Inflammatory macrophage treated with lipopolysaccharide for 4 hours (primary cell): ENCODE measurements at places on chromosomes 16 and 17.

GRCh38 chr16:28904828-28905227 is 20.2 kb downstream of the RABEP2 start:
- DNase-seq, result no peak

GRCh38 chr17:18933102-18934058 is 18.6 kb upstream of the SLC5A10 start:
- peak; percentile 69 for DNase-seq

DNA sequence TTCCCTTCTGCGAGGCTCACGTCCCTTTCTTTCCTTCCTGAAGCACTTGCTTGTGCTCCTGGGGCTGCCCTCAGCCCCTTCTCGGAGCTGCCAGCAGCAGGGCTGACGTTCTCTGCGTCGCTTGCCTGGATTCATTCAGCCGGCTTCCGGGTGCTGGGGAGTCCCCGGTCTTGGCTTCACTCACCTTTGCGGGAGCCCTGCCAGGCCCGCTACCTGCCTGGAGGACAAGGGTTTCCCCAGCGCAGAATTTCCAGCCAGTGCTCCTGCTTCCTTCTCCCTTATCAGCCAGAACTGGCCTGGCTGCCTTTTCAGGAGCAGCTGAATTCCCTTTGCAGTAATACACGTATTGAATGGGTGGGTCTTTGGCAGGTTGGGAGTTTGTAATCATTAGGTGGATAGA is 22.1 kb upstream of the IL17C start:
- no peak for DNase-seq

GRCh38 chr17:4609761-4610160 is 25.4 kb downstream of the SMTNL2 start:
- DNase-seq, result no peak

GRCh38 chr16:71311553-71312158 is 22.5 kb upstream of the CMTR2 start:
- peak; percentile 12 for DNase-seq

DNA sequence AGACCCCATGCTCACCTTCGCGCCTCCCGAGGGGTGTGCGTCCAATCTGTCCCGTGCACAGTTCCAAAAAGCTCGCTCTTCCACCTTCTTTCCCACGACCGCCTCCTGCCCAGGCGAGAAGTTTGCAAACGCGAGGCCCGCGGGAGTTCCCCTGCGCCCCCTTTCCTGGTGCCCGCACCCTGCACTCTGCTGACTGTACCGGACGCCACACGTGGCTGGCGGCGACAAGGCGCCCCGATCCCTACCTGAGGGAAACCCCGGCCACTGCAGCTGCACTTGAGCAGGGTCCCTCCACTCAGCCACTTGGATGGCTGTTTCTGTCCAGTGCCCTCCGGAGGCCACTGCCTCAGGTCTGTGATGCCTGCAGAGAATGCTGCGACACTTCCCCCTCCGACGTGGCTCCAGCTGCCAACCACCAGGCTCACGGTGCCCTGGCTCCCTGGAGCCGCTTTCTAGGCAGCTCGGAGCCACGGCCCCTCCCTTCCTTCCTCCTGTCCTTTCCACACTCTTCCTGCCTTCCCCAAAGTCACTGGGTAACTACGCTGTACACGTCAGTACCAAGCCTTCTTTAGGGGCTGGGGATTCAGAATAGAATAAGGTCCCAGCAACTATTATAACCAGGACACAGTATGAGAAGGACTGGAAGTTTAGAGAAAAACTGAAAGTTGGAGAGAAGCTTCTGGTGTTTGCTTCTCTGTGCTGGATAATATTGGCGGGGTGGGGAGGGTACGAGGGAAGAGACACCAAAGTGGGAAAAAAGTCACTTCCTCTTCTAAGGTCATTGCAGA is at the start of gene MLKL:
Gene MLKL, minus strand, starts transcription at position 425 of the 788 bp plus-strand sequence. CDS start 5,105 bp downstream, outside the sequence.
- peak; percentile 79 for DNase-seq

- DNase-seq, result no peak
Observed at GRCh38 chr17:18267366-18267765, 6.9 kb downstream of the MIEF2 start.

GRCh38 chr17:4513113-4514032 is 14.7 kb downstream of the SPNS2 start:
- no peak for DNase-seq

DNA sequence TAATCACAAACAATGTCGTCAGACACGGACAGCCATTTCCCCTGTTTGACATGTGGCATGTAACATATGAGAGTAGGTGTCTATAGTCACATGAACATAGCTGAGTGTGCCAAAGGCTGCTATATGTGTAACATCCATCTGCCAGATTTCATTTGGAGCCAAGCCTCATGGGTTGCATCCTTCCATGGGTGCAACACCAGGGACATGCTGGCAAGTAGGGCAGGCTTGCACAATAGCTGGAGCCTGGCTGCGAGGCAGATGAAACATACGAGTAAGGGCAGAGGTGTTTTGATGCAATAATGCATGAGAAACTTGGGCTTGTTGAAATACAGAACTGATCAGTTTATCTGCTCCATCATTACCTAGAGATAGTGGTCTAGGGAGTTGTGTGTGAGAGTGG is 9.0 kb upstream of the ZNF689 start:
- peak; percentile 25 for DNase-seq

DNA sequence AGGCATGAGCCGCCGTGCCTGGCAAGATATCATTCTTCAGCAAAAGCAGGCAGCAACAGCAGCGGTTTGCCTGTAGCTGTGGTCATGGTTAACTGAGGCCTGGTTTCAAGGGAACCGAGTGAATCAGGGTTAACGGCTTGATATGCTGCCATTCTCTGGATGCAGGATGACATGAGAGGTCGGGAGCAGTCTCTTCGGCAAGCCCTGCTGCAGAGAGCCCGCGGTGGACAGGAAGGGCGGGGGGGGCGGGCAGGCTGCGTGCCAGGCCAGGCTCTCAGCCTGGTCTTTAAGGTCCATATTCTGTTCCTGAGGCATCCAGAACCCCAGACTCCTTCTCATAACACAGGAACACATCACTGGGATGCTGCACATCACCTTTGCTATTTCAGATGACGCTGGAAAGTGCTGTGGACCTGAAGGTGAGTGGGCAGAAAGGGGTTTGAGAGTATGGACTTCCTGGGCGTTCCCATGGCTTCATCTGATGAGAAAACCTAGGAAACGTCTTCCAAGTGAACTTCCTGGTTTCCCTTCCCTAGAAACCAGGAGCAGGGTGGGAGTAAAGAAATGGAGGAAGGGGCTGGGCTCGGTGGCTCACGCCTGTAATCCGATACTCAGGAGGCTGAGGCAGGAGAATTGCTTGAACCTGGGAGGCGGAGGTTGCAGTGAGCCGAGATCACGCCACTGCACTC is 165.6 kb upstream of the RPH3AL start:
- no peak for DNase-seq

DNA sequence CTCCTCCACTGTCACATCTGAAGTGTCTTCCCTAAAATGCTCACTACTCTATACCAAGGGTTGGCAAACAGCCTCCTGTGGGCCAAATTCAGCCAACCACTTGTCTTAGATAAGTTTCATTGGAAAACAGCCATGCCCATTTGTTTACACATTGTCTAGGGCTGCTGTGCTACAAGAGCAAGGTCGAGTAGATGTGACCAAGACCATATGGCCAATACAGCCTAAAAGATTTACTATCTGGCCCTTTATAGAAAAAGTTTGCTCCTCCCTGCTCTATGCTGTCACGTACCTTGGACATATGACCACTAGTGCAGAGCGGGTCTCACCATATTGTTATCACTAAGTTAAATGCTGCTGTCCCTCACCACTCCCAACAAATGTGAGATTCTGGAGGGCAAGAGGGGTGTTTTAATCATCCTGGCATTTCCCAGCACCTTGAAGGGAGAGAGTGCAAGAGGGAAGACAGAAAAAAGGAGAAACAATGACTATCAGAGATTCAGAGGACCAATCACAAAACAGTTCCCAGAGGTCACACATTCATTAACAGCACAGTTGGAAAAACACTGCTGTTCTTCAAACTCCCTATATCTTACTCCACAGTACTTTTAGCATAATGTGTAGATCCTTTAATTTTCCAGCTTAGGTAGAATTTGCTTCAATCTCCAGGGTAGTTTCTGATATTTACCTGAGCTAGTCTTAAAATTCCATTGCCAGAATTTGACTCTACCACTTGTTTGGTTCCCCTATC is 13.2 kb downstream of the LSM12 start:
- DNase-seq, result no peak

DNA sequence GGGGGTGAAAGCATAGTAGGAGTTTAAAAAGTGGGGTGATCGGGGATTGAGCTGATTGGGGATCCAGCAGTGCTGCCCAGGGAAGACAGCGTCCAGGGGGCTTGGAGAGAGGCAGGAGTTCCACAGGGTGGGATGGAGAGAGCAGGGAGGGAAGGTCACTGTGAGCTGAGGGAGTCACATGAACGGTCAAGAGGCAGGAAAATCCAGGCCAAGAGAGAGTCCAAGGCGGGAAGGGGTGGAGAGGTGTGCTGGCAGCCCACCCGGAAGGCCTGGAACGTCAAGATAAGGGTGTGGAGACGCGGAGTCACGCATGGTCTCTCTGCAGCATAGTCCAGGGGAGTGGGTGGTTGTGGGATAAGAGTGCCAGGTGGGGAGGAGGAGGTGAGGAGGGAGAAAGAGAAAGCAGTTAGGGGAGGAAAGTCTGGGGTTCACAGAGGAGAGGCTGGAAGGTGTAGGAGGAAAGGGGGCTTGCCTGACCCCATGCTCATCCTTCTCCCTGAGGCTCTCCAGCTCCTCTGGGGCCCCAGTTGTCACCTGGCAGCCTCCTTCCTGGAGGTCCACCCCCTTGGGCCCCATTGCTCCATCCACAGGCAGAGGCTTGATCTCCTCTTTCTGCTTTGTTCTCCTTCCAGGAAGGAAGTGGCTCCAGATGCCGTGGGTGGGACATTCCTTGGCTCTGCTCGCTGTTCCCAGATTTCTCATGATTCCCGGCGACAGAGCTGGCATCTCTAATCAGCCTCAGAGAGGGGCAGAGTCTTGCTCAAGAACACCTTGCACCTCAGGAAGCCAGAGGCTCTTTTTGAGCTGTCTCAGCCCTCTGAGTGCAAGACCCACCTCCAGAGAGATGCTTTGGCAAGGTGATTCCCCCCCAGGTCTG is 28.7 kb downstream of the CCR7 start:
- no peak for DNase-seq

DNA sequence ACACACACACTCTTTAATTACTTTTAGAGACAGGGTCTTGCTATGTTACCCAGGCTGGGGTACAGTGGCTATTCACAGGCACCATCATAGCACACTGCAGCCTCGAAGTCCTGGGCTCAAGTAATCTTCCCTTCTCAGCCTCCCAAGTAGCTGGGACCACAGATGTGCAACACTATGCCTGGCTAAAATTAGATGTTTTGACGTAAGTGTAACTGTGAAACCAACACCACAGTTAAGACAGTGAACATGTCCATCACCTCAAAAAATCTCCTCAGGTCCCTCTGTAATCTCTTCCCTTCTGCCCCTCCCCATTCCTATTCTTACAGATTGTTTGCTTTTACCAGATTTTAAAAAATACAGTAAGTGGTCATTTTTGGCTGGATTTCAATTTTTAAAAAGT is 66.7 kb downstream of the RPGRIP1L start:
- no peak for DNase-seq

GRCh38 chr16:314795-315299 is 31.9 kb downstream of the PDIA2 start:
- no peak for DNase-seq

DNA sequence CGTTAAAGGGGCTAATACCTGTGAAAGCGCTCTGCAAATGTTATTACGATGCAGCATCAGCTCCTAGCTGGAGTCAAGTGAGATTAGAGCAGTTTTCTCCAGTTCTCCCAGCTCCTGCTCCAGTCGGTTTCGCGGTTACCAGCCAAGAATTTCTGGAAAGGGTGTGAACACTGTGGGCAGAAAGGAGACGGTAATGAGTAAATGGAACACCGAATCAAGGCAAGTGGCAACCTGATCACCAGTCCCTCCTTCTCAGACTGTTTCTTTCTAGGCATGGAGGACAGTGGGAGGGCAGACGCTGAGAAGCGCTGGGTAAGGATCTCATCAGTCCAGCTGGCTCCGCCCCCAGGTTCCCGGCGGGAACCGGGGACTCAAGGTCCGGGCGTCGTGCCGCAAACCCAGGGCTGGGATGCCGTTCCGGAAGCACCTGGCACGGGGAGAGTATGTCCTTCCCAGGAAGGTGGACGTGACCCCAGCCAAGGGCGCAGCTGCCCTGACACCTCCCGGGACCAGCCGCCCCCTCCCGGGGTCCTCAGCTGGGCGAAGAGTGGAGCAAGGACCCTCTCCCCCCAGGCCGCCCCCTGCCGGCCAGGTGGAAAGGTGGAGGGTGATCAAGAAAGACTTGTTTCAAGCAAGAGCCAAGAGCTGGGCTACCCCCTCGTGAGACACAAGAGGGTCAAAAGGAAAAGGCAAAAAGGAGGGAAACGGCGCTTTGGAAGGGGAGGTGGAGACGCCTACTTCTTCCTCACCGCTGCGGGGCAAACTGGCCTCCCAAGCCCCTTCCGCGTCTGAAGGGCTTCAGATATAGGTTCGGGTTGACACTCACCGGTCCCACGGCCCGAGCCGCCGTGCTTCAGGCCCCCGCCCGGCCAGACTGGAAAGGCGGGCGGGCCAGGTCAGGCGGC is 481 bp downstream of the MYO19 start:
- peak; percentile 36 for DNase-seq

- no peak for DNase-seq
Observed at GRCh38 chr17:81379523-81379942, 15.7 kb upstream of the BAHCC1 start.

DNA sequence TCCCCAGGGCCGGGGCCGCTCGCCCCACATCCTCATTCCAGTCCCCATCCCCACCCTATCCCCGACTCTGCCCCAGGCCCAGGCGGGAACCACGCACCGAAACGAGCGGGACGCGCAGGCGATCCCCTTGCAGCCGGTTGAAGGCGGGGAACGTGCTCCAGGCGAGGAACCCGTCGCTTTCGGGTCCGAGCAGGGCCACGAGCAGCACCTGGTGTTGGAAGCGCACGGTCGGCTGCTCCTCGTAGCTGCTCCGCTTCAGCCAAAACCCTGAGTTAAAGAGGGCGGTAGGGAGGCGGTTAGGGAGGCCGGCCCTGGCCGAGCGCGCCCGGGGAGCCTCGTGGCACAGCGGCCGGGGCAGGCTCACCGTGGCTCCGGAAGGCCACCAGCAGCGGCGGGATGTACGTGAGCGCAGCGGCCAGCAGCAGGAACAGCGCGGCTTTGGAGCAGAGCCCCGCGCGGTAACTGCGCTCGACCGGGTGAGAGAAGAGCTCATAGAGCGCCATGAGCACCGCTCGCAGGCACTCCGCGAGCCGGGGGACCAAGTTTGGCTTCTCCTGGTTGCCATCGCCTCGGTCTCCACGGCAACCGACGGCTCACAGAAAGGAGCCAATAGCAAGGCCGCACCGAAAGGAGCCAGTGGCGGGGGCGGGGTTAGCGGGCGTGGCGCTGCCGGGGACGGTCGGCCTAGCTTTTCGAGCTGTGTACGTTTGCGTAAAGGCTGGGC is at the start of gene TMEM231:
Gene TMEM231, minus strand, starts transcription at position 546 of the 724 bp plus-strand sequence. Its CDS starts 43 bp downstream, at position 503.
- peak; percentile 94 for DNase-seq

GRCh38 chr16:51524555-51525373 is 373.7 kb upstream of the SALL1 start:
- DNase-seq, result no peak

- peak; percentile 86 for DNase-seq
Observed at GRCh38 chr16:89958068-89958467, 9.5 kb downstream of the DEF8 start.
